ENCODE measurements at places on chromosomes 13 and 19. TPM values are rescaled to one million over a fixed set of nuclear protein-coding genes. Genes with fewer than 3 reads are reported as not detected.

The ZFP28 gene
- 6.6 TPM for total RNA-seq

- DNase-seq, result no peak
Measured at GRCh38 chr13:37158481-37158880, 53.0 kb upstream of the CSNK1A1L start.

DNA sequence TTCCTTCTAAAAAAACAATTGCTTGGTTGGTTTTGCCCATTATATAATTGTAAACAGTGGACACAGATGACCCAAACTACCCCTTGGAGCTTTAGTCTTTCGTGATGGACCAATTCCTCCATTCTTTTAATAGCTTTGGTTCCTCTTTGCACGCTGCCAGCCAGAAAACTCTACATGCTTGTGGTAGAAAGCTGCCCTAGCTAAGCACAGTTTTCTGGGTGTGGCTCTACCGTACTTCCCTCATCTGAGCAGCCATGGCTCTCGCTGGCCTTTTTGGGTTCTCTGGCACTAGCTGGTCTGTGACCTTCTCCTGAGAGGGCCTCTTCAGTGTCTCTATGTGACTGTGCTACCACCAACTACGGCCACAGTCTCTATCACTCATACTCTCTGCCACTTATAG is 29.9 kb upstream of the CEBPA start:
- no peak for DNase-seq

DNA sequence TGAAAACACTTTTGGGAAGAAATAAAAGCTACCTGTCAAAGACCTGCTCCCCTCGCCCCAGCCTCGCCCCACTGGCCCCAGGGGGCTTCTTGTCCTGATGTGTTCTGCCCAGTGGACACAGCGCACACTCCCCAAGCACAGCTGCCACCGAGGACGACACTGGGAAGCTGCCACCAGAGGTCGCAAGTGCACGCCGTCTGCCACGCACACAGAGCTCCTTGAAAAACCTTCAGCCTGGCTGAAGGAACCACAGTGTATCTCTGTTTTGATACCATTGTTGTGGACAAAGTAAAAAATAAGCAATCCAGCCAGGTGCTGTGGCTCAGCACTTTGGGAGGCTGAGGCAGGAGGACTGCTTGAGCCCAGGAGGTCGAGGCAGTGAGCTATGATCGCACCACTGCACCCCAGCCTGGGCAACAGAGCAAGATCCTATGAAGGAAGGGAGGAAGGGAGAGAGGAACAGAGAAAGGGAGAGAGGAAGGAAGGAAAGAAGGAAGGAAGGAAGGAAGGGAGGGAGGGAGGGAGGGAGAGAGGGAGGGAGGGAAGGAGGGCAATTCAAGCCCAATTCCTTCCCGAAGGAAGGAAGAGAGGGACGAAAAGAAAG is 57.3 kb downstream of the CEBPG start:
- DNase-seq, result peak; percentile 51

- no peak for DNase-seq
Measured at GRCh38 chr13:22126433-22127021, 455.7 kb downstream of the FGF9 start.

- DNase-seq, result no peak
Measured at GRCh38 chr13:41944635-41945397, 16.1 kb downstream of the VWA8 start.

- DNase-seq, result no peak
Measured at GRCh38 chr19:41535029-41535622, 40.8 kb upstream of the CEACAM21 start.

DNA sequence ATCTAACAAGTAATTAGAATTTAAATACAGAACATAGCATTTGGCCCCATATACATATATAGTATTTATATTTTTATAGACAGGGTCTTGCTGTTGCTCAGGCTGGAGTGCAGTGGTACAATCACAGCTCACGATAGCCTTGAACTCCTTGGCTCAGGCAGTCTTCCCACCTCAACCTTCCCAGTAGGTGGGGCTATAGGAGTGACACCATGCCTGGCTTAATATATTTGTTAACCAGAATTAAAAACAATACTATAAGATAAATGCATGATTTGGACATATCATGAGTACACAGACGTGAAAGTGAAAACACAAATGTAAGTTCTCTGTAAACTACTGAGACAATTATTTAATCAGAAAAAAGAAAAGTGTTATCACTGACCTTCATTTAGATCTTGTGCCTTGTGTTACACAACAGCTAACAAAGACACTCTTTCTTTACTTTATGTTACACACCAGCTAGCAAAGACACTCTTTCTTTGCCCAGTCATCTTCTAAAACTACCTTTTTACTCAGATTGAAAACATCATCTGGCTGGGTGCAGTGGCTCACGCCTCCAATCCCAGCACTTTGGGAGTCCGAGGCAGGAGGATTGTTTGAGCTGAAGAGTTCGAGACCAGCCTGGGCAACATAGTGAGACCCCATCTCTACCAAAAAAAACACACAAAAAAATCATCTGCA is 22.6 kb downstream of the CARS2 start:
- no peak for DNase-seq

GRCh38 chr19:10146142-10146541 is 26.4 kb upstream of the EIF3G start:
- DNase-seq, result no peak

DNA sequence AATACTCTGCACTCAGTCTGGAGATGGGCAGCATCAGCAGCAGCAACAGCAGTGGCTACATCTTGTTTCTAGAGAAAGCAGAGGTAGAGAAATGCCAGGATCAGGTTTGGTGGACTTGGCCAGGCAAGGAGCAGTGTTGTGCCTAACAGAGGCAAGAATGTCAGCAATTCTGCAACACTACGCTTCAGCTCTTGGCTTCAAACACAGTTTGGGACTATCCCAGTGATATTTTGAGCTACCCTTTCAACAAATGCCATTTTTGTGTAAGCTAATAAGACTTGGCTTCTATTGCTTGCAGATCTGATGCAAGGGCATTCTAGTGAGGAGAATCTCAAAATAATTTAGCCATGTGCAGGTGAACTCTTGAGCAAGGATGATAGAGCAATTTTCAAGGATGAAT is 271.3 kb downstream of the PCDH20 start:
- no peak for DNase-seq

DNA sequence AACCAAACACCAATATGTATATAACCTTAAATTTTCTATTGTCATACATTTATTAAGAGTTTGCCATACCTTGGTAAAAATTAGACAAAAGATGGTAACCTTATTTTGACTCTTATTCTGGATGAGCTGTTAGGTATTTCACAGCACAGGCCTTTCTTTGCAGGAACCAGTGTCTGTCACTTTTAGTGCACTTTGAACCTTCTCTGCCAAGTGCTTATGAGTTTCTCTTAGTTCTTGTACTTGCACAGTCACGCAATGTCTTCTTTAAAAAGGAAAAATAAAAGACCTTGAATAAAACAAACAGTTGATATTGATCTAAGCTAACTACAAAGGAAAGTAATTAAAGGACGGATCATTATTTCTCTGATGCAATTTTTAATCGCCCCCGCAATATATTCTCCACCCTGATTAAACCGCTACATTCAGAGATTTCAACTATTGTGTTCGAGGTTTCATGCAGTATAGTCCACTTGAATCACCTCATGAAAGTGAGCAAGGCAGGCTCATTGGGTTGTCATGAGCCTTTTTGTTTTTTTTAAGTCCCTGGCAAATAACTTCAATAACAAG is 534.5 kb downstream of the KLF5 start:
- DNase-seq, result no peak

The MAP2K7 gene
- total RNA-seq, result 23.9 TPM

The ZNF816 gene
- total RNA-seq, result 5.7 TPM

The SLC46A3 gene
- 11.7 TPM for total RNA-seq

DNA sequence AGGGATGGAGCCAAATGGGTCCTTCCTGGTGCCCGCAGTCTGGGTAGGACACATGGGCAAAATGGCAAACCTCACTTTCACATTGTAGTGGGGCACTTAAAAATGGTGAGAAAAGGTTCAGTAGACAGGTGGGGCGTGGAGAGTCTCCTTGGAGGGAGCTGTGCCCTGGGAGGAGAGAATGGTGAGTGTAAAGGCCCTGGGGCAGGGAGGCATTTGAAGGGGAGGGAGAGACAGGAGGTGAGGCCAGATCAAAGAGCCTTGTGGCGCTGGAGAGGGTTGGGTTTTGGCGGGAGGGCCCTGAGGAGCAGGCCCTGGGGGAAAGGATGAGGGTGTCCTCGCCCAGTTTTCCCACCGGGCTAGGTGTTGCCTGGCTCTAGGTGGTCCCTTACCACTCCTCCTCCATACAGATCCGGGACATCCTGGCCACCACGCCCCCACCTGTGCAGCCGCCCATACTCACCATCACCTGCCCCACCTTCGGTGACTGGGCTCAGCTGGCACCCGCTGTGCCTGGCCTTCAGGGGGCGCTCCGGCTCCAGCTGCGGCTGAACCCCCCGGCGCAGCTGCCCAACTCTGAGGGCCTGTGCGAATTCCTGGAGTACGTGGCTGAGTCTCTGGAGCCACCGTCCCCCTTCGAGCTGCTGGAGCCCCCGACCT is 6.3 kb downstream of the MAP1S start:
- no peak for DNase-seq

The TGFB1 gene
- total RNA-seq, result 11.6 TPM

DNA sequence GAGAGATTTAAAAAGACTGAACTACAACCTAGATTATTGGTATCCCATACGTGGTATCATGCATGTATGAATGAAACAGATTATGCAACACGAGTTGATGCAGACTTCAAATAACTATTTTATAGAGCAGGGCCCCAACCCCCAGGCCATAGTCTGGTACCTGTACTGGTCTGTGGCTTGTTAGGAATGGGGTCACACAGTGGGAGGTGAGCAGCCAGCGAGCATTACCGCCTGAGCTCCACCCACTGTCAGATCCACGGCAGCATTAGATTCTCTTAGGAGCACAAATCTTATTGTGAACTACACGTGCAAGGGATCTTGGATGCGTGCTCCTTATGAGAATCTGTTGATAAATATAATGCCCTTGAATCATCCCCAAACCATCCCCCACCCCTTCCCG is 320.2 kb downstream of the TBC1D4 start:
- no peak for DNase-seq

DNA sequence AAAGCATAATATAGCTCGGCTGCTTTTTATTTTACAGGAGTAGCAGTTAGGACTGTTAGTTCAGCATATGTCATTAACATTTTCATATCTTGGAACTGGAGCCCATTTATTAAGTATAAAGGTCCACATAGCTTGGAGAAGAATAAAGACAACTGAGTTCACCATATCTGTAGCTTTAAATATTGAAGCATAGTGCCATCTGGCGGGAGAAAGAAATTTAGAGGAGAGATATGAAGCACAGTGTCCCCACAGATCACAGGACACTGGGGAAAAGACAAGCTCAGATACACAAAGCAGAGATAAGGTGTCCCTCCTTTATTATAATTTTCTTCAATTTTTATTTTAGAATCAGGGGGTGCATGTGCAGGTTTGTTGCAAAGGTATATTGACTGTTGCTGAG is 104.7 kb upstream of the FREM2 start:
- peak; percentile 15 for DNase-seq

The CGB2 gene
- not detected for total RNA-seq

- DNase-seq, result no peak
Measured at GRCh38 chr13:51971520-51972426, 39.5 kb downstream of the ATP7B start.

The CYP2S1 gene
- not detected for total RNA-seq

The OR7C1 gene
- not detected for total RNA-seq

GRCh38 chr19:31312009-31312676 is 37.1 kb downstream of the TSHZ3 start:
- DNase-seq, result no peak

- DNase-seq, result no peak
Measured at GRCh38 chr13:21218351-21219035, 42.0 kb downstream of the MRPL57 start.

DNA sequence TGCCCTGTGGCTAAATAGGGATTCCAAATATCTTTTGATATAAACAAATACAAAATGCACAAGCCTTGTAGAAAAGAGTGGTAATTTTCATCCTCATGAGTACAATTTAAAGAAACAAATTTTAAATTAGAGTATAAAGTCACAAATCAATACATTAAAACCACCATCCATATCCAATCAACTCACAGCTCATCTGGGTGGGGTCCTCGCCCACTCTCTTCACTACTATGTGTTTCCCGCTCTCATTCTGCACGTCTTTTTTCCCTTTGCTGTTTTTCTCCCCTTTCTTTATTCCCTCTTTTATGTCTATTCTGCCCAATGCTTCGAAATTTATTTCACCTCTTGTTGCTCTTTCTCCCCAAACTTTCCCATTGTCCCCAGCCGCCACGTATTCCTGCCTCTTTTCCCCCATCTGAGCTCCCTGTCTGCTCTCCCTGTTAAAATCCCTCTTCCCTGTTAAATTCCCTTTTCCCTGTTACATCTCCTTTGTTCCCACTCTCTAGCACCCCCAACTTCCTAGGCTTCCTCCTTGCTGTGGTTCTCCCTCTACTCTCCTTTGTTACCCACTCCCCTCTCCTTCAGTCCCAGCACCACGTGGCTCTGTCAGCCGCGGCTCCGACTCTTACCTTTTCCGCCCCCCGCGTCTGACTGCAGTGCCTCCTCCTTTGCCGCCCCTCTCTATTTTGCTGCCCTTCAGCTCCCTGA is 1.3 kb downstream of the ZNF616 start:
- no peak for DNase-seq

DNA sequence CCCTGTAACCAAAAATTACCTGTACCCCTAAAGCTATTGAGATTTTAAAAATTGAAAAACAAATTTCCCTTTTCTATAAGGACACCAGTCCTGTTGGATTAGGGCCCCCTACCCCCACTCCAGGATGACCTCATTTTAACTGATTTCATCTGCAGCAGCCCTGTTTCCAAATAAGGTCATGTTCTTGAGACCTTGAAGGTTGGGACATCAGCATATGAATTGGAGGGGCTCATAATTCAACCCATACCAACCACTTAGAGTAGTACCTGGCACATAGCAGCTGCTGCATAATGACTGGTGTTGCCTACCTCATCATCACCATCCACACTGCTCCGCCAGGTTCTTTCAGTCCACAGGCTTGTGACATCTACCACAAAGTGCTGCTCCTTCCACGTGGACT is 17.6 kb downstream of the ZNF71 start:
- DNase-seq, result no peak

- DNase-seq, result no peak
Measured at GRCh38 chr19:10009714-10010224, 535 bp downstream of the COL5A3 start.

DNA sequence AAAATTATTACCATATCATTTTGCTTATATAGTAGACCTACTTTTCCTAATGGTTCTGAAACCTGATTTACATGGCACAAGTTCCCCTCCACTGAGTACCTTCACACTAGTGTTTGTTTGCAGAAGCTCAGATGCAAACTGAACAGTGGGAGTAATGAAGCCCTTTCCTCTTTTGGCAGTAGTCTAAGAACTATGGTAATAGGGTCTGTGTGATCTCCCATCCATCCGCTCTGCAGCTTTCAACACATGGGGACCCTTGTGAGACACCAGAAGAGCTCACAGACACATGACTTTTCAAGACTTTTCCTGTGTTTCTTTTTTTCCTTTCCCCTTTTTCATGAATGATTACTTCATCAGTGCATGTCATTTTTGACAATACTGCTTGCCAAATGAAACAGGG is 336.0 kb downstream of the ATP8A2 start:
- DNase-seq, result no peak
